Smooth muscle cell of bladder (primary cell): ENCODE measurements at places on chromosomes 7 and 10. TPM values are rescaled to one million over a fixed set of nuclear protein-coding genes. Genes with fewer than 3 reads are reported as not detected.

The CALML5 gene
- total RNA-seq, result not detected in 2 replicates

The CHAT gene
- not detected in 2 replicates for total RNA-seq

The TRIM50 gene
- total RNA-seq, result not detected in 2 replicates

The CNPY1 gene
- not detected in 2 replicates for total RNA-seq

The ZEB1 gene
- 144 and 188 TPM in 2 replicates for total RNA-seq

The POU6F2 gene
- not detected in 2 replicates for total RNA-seq

The PRR15 gene
- total RNA-seq, result 0.28 and 0.83 TPM in 2 replicates

The SPDYE8 gene
- total RNA-seq, result not detected in 2 replicates

The RASSF4 gene
- 11.7 and 11.8 TPM in 2 replicates for total RNA-seq

The OR6V1 gene
- total RNA-seq, result not detected in 2 replicates

The SPDYE5 gene
- total RNA-seq, result not detected in 2 replicates

The PDE6C gene
- not detected in 2 replicates for total RNA-seq

The VWDE gene
- 0.09 TPM in 1 of 2 replicates, not detected in the other for total RNA-seq

The DENND2A gene
- 15.6 and 37.5 TPM in 2 replicates for total RNA-seq

The FAM200A gene
- 5.3 and 5.5 TPM in 2 replicates for total RNA-seq

The AMPH gene
- 3.4 and 4.0 TPM in 2 replicates for total RNA-seq

The HEPACAM2 gene
- under 0.01 TPM in 1 of 2 replicates, not detected in the other for total RNA-seq

The CAV1 gene
- total RNA-seq, result 150 and 234 TPM in 2 replicates

The ARHGAP22 gene
- total RNA-seq, result 13.8 and 20.7 TPM in 2 replicates

The AKR1E2 gene
- 6.5 and 13.9 TPM in 2 replicates for total RNA-seq

The MCM10 gene
- total RNA-seq, result 1.00 and 1.2 TPM in 2 replicates

The TAS2R41 gene
- not detected in 2 replicates for total RNA-seq

The GNGT1 gene
- 0.37 and 0.71 TPM in 2 replicates for total RNA-seq

The TBX20 gene
- 4.5 and 4.6 TPM in 2 replicates for total RNA-seq

The FAM13C gene
- 0.83 and 0.85 TPM in 2 replicates for total RNA-seq

The UNC5B gene
- 22.0 and 24.2 TPM in 2 replicates for total RNA-seq
